Calu3 (cell line): ENCODE measurements at places on chromosomes 2 and 18. TPM values are rescaled to one million over a fixed set of nuclear protein-coding genes. Genes with fewer than 3 reads are reported as not detected.

The FAM237A gene
- total RNA-seq: not detected in 2 replicates

The PSMG2 gene
- total RNA-seq: 78.6 and 89.6 TPM in 2 replicates

The FAM124B gene
- not detected in 2 replicates for total RNA-seq

The ROCK1 gene
- 50.9 and 51.9 TPM in 2 replicates for total RNA-seq

The AP1S3 gene
- 108 and 119 TPM in 2 replicates for total RNA-seq

- no peak for DNase-seq
Measured at GRCh38 chr18:51711298-51711889, 513.9 kb upstream of the MEX3C start.

DNA sequence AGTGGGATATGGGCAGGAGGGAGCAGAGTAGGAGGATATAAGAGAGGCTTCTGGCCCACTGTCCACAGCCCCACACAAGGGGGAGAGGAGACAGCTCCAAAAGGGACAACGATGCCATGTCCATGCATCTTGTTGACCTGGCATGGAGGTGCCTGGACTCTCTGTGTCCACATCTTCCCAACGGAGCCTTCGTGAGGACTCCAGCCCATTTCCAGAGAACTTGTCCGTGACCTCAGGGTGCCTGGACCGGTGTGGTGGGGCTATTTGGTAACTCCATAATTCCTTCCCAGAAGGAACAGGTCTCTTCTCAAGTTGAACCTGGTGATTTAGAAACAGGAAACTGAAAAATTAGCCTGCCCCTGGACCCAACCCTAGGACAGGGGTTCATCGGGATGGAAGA lies 133.9 kb downstream of the CYP26B1 start:
- no peak for DNase-seq

DNA sequence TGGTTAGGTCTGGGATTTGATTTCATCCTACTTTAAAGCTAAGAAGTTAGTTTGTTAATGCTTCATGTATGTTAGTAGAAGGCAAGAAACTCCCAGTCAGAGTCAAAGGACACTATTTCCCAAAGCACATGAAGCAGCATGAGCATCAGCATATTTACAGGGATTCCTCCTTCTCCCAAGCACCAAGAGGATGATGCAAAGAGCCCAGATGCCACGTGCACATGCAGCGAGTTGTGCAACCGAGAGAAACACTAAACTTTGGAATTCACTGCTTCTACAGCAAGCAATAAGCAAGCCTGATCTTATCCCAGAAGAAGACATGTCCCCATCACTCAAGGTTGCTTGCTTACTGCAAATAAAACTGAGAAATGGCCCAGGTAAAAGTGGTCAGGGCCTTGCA lies 32.5 kb downstream of the CPO start:
- DNase-seq: no peak

- DNase-seq: no peak
Measured at GRCh38 chr18:8262221-8262620, 347.0 kb upstream of the RAB12 start.
